ENCODE measurements at places on chromosomes 6 and 20.

- DNase-seq, result no peak
Measured at GRCh38 chr20:45965169-45966002, 6.6 kb downstream of the ZNF335 start.

DNA sequence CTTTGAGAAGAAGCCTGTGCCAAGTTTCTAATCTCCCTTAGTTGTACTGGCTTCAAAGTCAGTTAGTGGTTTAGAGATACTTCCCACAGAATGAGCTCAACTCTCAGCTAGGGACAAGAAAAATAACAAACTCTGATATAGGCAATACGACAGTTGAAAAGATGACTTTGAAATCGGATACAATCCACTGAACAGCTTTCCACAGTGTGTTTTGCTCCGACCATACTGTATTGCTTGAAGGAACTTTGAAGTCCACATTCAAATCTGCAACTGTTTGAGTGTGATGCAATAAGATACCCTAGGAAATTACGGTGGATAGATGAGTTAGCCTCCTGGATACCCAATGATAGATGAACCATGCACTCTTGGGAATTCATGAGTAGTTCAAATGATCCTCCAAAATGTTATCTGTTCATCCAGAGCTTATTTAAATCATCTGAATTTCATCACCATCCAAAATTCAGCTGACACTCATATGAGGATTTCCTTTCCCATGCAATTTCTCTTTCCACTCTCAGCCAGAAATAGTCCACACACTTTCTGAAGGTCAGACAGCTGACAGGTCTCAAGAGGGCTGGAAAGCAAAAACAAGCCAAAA is 443.8 kb downstream of the HAO1 start:
- DNase-seq, result no peak

DNA sequence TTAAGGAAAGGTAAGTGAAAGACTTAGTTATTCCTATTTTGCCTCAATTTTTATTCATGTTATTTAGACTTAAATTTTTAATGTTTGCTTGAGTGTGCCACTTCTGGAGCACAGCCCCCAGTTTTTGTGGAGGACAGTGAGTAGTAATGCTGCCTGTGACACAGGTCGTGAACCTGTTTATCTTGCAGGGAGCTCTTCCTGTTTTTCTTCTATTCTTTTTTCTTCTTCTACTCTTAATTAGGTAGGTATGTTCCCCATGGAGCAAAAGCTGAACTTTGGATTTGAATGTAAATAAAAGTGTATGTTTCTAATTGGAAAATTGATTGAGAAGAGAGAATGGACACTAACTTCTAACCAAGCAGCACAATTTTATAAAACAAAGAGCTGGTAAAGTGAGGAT is 12.3 kb downstream of the SMPDL3A start:
- no peak for DNase-seq

GRCh38 chr6:111808493-111808892 is 64.8 kb downstream of the FYN start:
- no peak for DNase-seq

DNA sequence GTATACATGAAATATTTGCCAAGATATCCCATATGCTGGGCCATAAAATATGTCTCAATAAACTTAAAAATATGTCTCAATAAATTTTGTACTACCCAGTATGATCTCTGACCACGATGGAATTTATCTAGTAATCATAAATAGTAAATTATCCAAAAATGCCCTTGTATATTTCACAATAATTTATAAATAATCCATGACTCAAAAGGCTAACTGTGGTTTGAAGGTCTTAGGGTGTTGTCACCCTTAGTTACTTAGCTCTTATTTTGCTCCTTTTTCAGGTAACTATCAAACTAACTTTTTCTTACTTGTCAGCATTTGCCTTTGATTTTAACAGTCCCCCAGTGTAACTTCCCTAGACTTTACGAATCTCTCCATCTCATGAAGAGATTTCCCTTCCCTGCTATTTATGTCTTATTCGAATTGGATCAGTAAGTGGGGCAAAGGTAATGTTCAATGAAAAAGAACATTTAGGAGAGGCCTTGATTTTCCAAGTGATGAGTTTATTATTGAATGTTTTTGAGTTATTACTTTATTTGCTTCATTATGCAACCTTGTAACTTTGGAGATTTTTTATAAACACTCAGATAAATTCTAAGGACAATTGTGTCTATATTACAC is 109.0 kb upstream of the THBS2 start:
- peak; percentile 61 for DNase-seq

DNA sequence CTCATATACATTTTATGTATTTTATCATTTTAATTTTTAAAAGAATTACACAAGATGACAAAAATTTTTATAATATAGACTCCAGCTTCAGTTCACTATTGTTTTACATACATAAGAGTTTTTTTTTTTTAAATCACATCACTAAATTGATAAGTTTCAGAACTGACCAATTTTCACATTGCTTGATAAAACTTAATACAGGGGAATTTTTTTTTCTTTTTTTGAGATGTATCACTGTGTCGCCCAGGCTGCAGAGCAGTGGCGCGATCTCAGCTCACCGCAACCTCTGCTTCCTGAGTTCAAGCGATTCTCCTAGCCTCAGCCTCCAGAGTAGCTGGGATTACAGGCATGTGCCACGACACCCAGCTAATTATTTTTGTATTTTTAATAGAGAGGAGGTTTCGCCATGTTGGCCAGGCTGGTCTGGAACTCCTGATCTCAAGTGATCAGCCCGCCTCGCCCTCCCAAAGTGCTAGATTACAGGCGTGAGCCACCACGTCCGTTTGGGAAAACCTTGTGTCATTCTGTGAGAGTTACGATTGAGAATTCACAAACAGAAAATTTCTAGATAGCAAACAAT is 36.6 kb upstream of the BTN3A2 start:
- DNase-seq, result no peak

DNA sequence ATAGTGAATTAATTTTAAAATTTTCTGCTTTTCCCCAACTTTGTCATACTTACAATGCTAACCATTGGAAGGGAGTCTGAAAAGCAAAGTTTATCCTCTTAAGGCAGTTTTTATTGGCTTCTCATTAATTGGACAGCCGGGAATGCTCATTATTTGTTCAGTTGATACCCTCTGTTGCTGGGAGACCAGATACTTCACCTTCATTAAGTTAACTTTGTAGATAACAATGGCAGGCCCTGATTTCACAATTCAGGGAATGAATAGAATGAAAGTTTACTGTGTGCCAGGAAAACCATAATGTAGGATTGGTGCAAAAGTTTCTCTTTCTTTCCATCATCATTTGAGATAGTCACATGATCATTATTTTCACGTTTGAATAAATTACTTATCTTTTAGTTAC is 49.0 kb downstream of the COL19A1 start:
- no peak for DNase-seq

DNA sequence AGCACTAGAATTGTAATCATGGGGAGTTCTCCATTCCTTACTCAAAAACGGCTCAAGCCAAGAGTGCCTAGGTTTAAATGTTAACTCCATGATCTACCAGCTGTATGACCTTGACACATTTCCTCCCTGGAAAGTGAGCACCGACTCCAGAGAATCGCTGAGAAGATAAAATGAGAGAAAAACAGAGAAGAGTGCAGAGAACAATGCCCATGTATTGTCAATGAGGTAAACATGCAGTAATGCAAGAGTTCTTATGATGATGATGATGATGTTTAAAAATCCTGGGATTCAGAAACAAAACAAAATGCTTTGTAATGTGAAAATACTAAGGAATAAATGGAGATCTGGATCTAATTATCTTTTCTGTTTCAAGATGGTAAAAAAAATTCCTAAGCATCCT is 64.8 kb upstream of the BEND6 start:
- DNase-seq, result peak; percentile 67

DNA sequence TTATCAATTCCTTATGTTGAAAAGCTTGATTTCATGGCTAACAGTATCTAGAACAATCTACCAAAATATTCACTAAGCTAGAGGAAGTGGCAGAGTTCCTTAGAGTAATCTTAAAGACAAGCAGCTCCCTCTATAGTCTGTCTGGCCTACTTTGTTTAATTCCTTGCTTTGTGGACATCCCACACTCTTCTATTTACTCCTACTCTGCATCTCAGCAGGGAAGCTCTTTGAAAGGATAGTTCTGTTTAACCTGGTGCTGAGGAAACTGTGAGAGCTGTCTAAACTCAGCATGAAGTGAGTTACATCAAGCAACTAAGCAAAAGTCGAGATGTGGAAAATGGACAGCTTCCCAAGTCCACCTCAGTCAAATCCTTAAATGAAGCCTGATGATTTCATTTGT is 4.3 kb downstream of the REV3L start:
- peak; percentile 69 for DNase-seq

DNA sequence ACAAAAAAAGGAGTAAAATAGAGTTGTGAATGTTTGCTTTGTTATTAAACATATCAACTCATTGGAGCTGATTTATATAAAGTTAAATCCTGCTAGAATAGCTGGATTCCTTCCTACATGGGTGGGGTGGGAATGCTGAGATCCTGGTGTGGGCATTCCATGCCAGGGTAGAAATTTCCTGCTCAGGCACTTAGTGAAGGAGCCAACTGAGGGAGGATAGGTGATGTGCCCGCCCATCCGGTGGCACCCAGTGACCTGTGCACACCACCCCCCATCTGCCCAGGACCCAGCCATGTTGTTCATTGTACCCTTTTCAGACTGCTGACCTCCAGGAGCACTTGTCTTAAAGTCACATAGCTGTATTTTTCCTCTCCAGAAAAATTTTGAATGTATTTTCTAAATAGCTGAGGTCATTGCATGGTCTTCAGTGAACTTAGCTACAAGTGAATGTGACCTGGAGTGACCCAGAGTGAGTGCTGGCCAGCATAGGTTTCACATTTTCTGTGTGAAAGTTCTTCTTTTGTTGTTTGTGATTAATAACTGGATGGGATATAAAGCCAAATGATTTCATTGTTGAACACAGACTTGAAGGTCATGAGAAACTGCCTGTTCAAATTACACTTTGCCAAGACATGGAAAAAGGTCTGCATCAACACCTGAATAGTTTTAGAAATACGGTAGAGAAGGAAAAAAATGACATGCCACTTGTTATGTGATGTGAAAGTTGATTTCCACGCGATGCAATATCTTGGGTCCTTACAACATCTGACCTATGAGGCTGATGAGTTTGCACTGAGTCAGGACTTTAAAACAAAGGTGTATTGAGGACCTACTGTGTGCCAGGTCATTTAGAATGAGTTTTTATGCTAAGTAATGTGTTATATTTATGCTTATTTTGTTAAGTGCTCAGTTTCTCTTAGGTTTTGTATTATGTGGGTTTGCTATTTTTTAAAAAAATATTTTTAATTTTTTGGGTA is 77.2 kb downstream of the UTRN start:
- peak; percentile 37 for DNase-seq

- DNase-seq, result no peak
Measured at GRCh38 chr6:47519279-47519678, 41.7 kb downstream of the CD2AP start.

DNA sequence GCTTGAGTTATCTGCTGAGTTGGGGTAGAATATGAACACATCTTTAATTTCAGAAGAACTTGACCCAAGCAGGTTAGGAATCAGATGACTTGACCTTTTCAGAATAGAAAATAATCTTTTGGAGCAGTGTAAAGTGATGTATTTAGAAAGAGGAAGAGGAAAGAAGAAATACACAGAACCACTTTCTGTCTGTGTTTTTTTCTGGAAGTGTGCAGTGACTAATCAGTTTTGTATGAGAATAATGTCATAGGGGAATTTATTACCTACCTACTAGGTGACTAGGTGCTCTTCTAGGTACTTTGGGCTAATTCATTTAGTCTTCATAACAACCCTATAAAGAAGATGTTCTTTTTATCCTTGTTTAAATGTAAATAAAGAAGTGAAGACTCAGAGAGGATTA is 3.0 kb downstream of the PPP1R14C start:
- DNase-seq, result no peak

- DNase-seq, result no peak
Measured at GRCh38 chr6:162260027-162260426, 467.5 kb downstream of the PRKN start.

DNA sequence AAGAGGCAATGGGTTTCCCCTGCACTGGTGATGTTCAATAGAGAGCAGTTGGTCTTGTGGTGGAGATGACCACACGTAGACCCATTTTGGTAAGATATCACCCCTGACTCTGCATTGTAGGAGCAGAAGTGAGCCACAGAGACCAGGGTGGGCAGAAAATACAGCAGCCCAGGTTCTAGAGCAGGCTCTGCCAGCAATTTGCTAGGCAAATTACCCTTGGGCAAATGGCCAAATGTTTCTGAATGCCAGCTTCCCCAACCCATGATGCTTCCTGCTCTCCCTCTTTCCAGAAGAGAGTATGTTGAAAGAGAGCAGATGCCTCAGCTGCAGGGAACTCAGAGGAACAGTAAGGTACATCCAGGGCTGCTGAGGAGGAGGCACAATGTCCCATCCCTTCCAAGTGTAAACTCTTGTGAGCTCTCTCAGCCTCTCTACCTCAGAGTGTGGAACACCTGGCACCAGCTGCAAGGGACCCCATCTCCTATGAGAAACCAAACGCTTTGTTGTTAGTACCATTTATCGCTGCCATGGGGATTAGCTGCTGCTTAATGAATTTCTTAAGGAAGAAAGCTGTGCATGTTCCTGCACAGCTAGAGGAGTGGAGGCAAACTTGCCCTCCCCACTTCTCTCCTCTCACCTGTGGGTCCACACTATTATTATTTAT is 317.5 kb upstream of the MOCS1 start:
- no peak for DNase-seq

DNA sequence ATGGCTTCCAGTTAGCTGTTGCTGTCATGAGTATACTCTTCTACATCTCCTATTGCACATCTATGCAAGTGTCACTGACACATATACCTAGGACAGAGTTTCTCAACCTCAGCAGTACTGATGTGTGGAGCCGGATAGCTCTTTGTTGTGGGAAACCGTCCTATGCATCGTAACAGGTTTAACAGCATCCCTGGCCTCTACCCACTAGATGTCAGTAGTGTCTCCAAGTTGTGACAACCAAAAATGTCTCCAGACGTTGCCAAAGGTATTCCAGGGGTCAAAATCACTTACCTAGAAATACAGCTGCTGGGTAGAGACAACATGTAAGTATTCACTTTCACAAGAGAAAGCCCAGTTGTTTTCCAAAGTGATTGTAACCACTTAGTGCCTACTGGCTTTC is 637.6 kb downstream of the RNF144B start:
- peak; percentile 15 for DNase-seq

DNA sequence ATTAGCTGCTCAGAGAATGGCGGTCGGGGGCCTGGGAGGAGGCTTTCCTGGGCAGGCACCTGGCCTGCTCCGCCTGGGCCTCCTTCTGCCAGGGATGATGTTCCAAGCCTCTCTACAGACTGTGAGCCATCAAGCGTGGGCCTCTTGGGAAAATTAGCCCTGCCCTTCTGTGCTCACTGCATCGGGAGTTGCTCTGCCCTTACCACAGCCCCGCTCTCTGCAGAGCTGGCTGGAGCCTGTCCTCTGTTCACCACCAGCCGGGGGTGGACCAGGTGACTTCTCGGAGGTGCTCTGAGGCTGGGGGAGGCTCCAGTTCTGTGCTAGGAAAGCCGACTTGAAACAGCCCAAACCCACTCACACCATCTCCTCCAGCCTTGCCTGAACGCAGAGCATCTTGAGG is 24.2 kb downstream of the MDGA1 start:
- no peak for DNase-seq

GRCh38 chr6:163857421-163857820 is 442.9 kb downstream of the QKI start:
- DNase-seq, result no peak

All from AG10803 (cell line).